Activated T-cell treated with anti-CD3 and anti-CD28 coated beads, Interleukin-2, amount 50 U/mL, for 4 hours (primary cell): ENCODE measurements at places on chromosomes 16 and 17.

GRCh38 chr17:49694847-49695697, 12.7 kb downstream of the SLC35B1 start:
- DNase-seq, result peak; percentile 71

GRCh38 chr17:1627182-1627981, 1.3 kb downstream of the SLC43A2 start:
- DNase-seq, result no peak

DNA sequence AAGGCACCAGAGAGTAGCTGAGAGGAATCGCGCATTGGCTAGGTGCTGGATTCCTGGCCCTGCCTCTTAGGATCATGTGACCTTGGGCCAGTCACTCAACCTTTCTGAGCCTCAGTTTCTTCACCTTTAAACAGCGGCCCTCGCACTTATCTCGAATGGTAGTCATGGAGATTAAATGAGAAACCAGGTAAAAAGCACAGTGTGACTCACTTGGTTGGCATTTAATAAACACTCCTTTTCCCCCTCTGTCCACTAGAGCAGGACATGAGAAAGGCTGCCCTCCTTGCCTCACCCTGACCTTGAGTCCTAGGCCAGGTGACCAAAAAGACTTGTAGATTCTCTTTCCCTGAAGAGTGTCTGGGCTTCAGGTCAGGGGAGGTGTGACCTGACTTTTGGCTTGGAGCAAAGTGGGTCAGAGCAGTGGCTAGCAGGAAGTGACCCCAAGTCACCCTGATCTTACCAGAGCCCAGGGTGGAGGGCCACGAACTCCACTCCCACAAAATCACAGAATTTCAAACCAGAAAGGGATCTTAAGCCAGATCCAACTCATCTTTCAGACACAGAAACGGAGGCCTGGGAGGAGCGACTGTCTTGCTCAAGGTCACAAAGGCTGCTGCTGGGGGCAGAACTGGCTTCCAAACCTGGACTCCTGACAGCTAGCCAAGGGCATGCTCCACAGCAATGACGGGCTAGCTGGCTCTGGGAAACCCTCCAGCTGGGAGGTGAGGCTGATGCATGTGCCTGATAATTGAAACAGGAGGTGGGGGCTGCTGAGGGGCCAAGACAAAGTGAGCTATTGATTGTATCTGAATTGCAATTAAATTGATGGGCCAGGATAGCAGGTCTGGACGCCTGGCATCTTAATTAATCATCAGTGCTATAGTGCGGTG, 65.2 kb downstream of the PIPOX start:
- DNase-seq, result no peak

DNA sequence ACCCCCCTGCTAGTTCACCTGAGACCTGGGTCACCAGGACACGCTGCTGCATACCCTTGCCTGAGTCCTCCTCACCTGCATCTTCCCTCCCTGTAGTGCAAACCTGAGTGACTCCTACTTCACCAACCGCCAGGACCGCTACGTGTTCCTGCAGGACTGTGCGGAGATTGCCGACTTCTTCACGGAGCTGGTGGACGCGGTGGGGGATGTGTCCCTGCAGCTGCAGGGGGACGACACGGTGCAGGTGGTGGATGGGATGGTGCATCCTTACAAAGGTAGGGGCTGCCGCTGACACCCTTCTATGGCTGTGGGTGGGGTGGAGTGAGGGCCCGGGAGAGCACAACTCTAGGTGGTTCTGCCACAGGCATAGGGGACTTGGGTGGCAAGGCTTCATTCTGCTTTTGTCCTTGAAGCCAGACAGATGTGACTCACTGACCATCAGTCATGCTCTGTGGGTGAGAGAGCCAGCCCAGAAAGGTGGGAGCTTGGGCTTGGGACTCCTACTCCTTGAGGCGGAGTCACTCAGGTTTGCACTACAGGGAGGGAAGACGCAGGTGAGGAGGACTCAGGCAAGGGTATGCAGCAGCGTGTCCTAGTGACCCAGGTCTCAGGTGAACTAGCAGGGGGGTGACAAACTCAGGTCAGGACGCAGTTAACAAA, 22.3 kb downstream of the PGS1 start:
- DNase-seq, result no peak

GRCh38 chr17:40511667-40512220, 10.3 kb upstream of the TNS4 start:
- no peak for DNase-seq

DNA sequence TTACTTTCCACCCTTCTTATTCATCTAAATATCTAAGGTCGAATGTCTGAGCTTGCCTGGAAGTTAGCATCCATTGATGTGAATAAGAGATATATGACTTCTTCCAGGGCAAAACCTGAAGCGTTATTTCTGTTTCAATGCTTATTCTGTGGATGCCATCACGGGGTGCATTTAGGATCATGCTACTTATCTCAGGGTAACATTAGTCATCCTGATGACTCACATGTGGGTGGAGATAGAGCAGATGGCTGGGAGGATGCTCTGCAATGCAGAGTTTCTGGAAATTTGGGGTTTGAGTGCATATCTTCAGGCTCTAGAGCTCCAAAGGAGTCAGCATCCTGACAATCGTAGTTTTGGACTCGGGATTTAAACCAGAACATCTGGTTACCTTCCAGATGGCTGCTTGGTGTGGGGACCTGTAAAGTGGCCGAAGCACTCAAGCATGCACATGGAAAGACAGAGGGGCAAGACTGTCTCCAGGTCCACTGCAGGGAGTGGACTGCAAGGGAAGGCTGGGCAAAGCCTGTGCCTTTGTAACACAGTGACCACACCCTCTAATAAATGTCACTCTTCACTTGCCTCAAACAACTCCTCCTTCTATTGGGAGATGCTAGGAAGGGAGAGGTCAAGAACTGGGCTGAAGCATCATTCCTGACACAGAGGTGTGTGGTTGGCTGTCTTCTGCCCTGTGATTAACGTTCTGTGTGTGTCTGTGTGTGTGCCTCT, 175.2 kb upstream of the SALL1 start:
- no peak for DNase-seq

DNA sequence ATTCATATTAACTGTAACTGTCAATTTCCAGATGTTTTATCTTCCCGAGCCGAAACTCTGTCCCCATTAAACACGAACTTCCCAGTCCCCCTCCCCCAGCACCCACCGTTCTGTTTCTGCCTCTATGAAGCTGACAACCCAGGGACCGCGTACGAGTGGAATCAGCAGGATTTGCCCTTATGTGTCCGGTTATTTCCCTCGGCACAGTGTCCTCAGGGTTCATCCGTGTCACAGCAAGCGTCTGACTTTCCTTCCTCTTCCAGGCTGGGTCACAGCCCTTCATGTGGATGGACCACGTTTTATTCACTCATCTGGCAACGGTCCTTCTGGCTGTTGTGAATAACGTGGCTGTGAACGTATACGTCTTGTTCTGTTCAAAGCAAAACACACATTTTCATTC, 31.3 kb downstream of the METRNL start:
- no peak for DNase-seq

DNA sequence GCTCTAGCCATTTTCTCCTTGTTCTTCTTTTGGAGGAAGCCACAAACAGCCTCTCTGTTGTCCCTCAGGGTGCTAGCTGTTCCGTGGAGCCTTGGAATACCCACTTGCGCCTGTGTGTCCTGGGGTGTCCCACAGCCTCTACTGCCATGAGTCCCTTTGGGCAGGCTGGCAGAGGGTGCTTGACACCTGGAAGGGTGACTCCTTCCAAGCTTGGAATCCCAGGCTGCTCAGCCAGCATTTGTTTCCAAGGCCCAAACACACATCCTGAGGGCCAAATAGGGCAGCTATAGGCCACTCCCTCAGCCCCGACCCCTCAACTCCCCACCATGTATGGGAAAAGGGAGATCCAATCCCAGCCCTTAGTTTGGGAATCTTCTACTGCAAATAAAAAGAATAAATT, 14.9 kb downstream of the ZNHIT3 start:
- DNase-seq, result no peak

GRCh38 chr16:52561910-52562741, 15.2 kb upstream of the TOX3 start:
- no peak for DNase-seq

- no peak for DNase-seq
Measured at GRCh38 chr17:62696256-62696655, 68.8 kb downstream of the MRC2 start.

GRCh38 chr16:4879049-4879448, 31.8 kb downstream of the UBN1 start:
- DNase-seq, result no peak

- no peak for DNase-seq
Measured at GRCh38 chr16:71524566-71525553, 1.4 kb upstream of the CHST4 start.

GRCh38 chr17:69326377-69327059, 415 bp downstream of the ABCA5 start:
- DNase-seq, result peak; percentile 4

DNA sequence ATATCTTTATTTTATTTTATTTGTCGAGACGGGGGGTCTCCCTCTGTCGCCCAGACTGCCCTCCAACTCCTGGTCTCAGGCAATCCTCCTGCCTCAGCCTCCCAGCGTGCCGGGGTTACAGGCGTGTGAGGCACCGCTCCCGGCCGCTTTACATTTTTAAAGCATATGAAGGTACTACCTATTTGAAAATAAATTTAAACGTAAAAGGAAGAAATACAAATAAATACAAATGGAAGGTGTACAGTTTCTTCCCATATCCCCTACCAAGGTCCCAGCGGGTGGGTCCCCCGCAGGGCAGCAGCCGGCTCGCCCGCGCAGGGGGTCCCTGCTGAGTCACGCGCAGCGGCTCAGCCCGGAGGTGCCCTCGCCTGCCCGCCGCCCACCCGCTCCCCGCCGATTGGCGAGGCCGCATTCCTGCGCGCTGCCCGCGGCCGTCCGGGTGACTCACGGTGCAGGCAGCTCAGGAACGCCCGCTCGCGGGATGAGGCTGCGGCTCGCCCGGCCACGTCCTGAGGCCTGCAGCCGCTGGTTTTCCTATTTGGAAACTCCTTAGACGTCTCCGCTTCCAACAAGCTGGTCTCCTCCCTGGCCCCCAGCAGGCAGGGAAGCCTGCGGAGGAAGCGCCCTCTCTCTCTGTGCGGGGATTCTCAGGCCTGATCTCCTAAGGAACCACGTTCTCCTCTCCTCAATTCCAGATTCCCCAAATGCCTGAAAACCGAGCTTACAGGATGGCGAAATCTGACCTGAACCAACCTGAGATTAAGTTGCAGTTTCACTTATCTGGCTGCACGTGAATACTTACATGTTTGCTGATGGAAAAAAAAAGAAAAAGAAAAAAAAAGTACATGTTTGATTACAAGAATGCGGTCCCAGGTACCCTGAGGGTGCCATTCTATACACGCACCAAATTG, 54.8 kb upstream of the MAP3K14 start:
- DNase-seq, result no peak

DNA sequence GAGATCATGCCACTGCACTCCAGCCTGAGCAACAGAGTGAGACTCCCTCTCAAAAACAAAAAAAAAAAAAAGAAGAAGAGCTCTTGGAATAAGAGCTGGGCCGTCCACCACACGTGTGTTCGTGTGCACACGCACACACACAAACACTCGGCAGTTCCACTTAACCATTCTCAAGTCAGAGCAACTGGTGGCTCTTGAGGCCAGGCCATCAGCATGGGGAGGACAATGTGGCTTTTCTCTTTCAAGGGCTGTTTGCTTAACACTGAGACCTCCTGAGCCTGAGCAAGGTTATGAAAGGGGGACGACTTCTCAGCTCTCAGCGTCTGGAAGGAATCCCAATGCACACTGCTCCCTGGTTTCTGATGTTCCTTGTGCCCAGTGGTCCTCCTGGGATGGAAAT, 444.9 kb downstream of the SOX9 start:
- DNase-seq, result no peak

GRCh38 chr17:43800736-43801135, 20.5 kb downstream of the CFAP97D1 start:
- no peak for DNase-seq

DNA sequence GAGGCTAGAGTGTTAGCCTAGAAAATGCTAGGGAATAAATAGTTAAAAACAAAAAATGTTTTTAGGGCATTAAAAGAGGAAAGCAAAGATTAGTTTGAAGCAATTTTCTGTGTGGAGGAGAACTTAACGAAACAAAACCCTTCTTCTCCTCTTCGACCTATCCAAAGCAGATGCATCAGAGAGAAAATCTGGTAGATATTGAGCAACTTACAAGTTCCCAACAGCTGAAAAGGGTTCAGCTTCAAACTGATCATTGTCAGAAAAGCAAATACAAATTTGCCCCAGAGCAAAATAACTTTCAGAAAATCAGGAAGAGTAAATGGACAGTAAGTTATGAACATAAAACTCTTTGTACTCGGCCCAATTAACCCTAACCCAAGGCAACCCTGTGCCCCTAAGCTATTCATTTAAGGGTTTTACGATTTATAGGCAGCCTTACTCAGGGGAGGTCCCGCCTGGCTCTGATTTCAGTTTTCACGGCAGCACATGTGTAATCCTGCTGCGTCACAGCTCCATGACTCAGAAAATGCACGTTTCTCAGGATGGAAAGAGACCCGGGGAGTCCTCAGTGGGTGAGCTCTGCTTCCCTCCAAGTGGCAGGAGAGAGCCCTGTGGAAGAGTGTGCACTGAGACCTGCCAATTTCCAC, 405.7 kb upstream of the SALL1 start:
- DNase-seq, result no peak

- peak; percentile 42 for DNase-seq
Measured at GRCh38 chr17:39963829-39964228, 1.0 kb downstream of the GSDMA start.

GRCh38 chr16:85960486-85961046, 61.6 kb downstream of the IRF8 start:
- DNase-seq, result no peak

DNA sequence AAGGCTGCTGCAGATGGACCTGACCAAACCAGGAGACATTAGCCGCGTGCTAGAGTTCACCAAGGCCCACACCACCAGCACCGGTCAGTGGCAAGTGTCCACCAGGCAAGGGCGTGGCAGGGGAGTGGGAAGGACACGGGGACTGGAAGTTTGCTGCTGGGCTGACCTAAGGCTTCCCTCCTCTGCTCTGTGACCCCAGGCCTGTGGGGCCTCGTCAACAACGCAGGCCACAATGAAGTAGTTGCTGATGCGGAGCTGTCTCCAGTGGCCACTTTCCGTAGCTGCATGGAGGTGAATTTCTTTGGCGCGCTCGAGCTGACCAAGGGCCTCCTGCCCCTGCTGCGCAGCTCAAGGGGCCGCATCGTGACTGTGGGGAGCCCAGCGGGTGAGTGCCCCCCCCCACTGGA, 4.8 kb downstream of the HSD11B2 start:
- DNase-seq, result no peak

DNA sequence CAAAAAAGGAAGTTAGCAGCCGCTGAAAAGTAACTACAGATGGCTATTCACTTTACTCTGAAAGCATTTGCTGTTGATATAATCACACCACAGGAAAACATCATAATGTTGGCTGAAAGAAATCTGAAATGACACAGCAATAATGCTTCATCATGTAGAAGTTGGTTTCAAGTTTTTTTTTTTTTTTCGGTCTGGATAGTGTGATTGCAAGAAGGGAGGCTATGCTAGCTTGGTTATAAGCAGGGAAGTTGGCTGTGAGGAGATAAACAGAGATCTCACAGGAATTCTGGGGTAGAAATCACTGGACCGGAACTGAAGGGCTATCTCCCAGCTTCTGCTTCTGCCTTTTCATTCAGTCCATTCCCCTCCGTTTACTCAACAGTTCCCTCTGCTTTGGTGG, 57.9 kb downstream of the MYO1D start:
- DNase-seq, result no peak
